Activated T-cell treated with anti-CD3 and anti-CD28 coated beads, Interleukin-2, amount 50 U/mL, for 24 hours (primary cell): ENCODE measurements at places on chromosomes 2 and 18.

DNA sequence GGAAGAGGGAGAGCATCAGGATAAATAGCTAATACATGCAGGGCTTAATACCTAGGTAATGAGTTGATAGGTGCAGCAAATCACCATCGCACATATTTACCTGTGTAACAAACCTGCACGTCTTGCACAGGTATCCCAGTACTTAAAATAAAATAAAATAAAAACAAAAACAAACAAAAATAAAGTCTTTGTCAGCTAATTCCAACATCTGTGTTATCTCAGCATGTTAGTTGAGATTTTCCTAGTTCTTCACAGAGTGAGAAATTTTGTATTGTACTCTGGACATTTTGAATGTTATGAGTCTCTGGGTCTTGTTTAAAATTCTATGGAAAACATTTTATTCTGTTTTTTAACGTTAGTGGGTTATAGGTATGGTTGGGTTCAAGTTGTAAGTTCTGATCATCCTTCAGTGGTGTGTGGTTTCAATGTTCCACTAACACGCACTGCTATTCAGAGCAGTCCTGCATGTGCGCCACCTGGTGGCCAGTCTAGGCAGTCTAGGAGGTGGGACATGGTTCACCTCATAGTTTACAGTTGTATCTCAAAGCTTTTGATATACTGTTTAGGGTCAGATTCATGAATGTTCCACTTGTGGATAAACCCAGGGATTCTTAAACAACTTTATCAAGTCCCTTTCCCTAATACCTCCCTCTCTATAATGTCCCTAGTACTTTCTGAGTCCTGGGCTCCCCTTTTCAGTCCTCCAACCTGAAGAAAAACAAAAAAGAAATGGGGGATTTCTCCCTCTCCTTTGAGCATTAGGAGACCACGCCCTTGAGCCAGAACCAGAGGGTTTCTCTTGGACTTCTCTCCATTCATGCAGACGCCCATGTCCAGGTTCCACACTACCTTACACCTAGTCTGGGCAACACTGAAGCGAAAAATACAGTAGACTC, 213.4 kb upstream of the GATA6 start:
- DNase-seq: peak; percentile 82

GRCh38 chr18:6885992-6886796, 156.7 kb downstream of the ARHGAP28 start:
- DNase-seq: no peak

DNA sequence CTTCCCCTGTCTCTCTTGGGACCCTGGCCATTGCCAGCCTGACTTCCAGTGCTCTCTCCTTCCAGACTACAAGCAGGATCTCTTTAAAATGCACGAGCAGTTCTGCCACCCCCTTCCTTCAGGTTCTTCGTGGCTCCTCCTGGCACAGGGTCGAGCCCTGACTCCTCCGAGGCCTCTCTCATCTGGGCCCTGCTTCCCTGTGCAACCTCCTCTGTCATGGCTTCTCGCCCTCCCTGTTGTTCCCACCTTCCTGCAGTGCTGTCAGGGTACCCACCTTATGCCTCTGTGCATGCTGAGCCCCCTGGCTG, 56.7 kb upstream of the RPL31 start:
- DNase-seq: no peak

- DNase-seq: no peak
These were observed 18.0 kb upstream of the LBH start for GRCh38 chr2:30213326-30213725.

GRCh38 chr2:84906108-84906899, 848 bp downstream of the TMSB10 start:
- DNase-seq: peak; percentile 80
